M059J (cell line): ENCODE measurements at places on chromosomes 16 and 17. TPM values are rescaled to one million over a fixed set of nuclear protein-coding genes. Genes with fewer than 3 reads are reported as not detected.

DNA sequence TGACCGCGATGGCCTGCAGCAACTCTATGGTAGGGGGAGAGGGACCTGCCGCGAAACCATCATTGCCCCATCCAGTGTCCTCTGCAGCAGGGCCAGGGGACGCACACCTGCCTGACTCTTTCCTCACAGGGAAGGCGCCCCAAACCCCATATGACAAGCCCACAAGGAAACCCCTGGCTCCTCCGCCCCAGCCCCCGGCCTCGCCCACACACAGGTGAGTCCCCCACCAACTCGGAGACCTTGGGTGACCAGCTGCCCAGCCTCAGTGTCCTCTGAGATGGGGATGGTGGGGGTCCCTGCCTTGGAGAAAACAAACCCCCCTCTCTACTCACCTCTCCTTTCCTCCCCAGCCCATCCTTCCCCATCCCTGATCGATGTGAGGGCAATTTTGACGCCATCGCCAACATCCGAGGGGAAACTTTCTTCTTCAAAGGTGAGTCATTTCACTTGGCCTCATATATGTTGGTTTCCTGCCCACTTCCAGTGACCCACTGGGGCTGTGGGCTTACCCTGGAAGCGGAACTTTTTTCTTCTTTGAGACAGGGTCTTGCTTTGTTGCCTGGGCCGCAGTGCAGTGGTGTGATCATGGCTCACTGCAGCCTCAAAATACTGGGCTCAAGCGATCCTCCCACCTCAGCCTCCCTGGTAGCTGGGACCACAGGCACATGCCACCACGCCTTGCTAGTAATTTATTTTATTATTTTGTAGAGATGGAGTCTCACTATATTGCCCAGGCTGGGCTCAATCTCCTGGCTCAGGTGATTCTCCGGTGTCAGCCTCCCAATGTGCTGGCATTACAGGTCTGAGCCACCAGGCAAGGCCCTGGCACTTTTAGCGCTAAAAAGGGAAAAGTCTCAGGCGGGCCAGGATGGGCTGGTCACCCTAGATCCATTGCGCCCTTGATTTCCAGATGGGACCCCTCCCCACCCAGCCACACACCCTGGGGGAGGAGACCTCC is 8.0 kb upstream of the IL32 start:
- no peak for DNase-seq

Gene TBX6
- 0.39 TPM in 1 of 2 replicates, not detected in the other for total RNA-seq

- DNase-seq, result peak; percentile 69
Measured at GRCh38 chr16:24609740-24610415, 70.5 kb downstream of the RBBP6 start.

Gene SERPINF2
- total RNA-seq, result 0.05 TPM in 1 of 2 replicates, not detected in the other

Gene KRTAP1-5
- 3.2 and 5.7 TPM in 2 replicates for total RNA-seq

Gene CMTM4
- 15.2 and 18.4 TPM in 2 replicates for total RNA-seq

GRCh38 chr17:44115585-44116415 is 7.6 kb downstream of the HDAC5 start:
- DNase-seq, result peak; percentile 23

DNA sequence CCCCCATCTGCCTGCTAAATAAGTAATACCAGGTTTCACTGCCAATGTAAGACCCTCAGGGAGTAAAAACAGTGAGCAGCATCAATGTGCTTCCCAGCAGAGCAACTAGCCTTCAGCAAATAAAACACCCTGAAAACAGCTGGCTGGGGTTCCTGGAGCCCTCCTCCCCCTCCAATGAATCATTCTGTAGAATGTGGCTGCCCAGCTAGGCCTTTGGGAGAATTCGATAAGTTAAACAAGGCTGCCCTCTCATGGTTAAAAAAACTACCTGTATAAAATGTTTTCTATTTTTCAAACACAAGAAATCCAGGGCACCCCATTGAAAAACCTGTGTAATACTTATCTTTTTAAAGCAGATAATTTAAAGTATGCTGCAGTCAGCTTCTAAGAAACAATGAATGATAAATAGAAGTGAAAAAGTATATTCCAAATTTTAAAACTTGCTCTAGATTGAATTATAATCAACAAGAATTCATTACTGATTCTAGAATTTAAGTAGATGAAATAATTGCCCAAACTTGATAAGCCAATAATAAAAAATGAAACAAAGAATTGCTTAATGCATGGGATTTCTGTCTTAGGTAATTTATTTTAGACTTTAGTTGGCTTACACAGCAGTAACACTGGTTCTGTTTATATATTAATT is 9.4 kb upstream of the TOM1L1 start:
- DNase-seq, result peak; percentile 67

Gene GRAP
- total RNA-seq, result 0.07 and 0.59 TPM in 2 replicates

DNA sequence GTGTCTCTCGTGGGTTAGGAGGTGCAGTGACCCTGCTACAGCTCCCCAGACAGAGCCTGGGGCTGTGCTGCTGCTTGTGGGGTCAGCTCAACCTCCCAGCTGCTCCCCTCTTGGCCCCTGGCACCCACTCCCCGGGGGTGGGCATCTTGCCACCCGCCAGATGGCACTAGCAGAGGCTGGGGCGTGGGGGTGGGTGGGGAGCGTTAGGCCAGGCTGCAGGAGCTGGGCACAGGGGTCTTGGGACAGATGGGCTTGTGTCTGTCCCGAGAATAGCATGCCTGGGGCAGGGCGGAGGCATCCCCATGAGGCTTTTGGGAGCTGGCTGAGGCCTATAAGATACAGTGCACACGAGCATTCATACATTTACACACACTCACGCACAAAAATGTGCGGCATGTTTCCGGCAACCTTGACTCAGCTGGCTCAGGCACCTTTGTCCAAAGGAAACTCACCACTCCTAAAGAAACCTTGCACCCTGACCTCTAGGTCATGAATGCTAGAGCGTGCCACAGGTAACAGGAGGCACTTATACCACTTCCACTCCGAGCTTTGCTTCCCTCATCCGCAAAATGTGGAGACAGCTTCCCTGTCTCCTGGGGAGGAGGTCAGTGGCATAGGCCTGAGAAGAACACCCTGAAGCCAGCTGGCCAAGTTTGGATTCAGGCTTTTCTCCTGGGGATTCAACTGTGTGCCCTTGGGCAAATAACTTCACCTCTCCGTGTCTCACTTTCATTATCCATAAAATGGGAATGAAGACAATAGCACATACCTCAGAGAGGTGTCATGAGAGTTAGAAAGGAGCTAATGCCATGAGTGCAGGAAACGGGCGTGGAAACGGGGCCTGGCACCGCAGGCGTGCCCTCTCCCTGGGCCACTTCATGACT is 78.9 kb upstream of the LHX1 start:
- DNase-seq, result peak; percentile 48

- DNase-seq, result peak; percentile 83
Measured at GRCh38 chr17:59001158-59001814, 105.4 kb downstream of the TRIM37 start.

Gene TMEM106A
- 4.9 and 10.1 TPM in 2 replicates for total RNA-seq

Gene PRR35
- total RNA-seq, result not detected in 2 replicates

DNA sequence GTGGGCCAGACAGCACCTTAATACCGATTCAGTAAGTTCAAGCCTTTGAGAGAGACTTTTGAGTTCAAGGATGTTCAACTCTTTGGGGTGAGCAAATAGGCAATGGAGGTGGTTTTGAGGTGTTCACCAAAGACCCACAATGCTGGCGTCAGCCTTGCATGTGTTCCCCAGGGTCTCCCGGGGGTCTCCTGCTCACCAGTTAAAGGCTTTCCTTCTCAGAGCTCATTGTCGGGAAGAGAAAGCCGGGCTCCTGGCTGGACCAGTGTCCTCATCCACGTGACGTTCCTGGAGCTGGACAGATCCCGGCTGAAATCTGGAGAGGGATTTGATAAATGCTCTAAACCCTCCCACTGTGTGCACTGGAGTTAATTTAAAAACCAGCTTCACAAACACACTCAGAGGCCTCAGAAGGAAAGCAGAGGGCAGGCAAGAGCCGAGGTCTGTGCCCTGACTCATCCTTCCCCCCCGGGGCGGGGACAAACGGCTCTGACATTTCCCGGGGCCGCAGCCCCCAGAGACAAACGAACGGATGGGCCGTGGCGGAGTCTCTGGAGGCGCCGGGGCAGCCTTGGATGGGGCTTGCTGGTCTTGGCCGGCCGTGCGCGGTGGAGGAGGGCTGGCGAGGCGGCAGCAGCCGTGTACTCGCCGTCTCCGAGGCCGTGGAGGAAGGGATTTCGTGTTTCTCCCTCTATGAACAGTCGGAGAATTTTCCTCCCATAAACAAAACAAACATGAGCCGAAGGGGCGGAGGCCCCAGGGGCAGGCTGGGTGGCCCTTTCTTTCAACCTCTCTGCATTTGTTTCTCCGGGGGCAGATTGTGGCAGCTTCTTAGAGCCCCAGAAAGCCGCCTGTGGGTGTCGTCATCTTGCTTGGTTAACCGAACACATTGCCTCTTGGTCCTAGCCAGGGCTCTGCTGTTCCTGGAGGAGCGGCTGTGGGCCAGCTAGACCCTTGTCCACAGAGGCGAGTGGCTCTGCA is 94.2 kb downstream of the NTN1 start:
- DNase-seq, result peak; percentile 37

- DNase-seq, result peak; percentile 64
Measured at GRCh38 chr16:81266680-81267095, 28.2 kb downstream of the BCO1 start.

Gene PDE6G
- total RNA-seq, result 0.94 TPM in 1 of 2 replicates, not detected in the other

DNA sequence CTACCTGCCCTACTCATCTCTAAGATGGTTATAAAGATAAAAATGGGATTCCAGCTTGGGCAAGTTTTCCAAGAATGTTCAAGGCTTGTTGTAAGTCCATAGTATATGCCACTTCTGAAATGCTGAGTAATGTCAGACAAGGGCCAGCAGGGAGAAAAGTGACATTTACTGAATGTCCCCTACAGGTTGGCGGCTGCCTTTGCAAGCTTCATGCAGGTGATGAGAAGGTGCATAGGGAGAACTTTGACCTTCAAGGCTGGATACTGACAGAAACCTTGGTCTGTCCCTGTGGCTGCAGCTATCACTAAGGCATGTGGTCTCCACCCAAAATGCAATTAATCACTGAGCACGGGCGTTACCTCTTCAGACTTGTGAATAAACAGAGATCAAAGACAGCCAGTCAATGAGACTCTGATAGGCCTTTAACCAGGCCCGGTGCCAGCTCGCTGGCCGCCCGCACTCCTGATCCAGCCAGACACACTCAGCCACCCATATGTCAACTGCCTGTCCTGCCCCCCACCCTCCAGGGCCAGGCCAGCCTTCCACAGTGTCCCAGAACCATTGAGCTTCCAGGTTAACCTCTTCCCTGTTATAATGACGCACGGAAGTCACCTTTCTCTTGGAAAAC is 26.8 kb upstream of the AXIN2 start:
- DNase-seq, result no peak

GRCh38 chr17:43171586-43172487 is 823 bp downstream of the NBR1 start:
- peak; percentile 97 for DNase-seq

Gene FBXW10
- 0.07 TPM in 1 of 2 replicates, not detected in the other for total RNA-seq

Gene EPN3
- 0.74 TPM in 1 of 2 replicates, not detected in the other for total RNA-seq

GRCh38 chr16:81006813-81007695 is at the start of the genes CENPN and CMC2:
TSS of gene CENPN (plus strand) at chr16:81007214. CDS start at chr16:81011940, 4,726 bp downstream.
TSS of gene CMC2 (minus strand) at chr16:81006885. CDS start at chr16:80997394, 9,491 bp downstream.
- peak; percentile 98 for DNase-seq

Gene GP2
- total RNA-seq, result not detected in 2 replicates
